ENCODE measurements at places on chromosomes 3 and 15.
A peak's percentile ranks its signal among the peaks of the same experiment; 100 is the strongest.

- no peak for DNase-seq
Measured at GRCh38 chr15:26294059-26294689, 431.0 kb upstream of the ATP10A start.

GRCh38 chr3:18557216-18557615 is 132.1 kb upstream of the SATB1 start:
- DNase-seq: no peak

DNA sequence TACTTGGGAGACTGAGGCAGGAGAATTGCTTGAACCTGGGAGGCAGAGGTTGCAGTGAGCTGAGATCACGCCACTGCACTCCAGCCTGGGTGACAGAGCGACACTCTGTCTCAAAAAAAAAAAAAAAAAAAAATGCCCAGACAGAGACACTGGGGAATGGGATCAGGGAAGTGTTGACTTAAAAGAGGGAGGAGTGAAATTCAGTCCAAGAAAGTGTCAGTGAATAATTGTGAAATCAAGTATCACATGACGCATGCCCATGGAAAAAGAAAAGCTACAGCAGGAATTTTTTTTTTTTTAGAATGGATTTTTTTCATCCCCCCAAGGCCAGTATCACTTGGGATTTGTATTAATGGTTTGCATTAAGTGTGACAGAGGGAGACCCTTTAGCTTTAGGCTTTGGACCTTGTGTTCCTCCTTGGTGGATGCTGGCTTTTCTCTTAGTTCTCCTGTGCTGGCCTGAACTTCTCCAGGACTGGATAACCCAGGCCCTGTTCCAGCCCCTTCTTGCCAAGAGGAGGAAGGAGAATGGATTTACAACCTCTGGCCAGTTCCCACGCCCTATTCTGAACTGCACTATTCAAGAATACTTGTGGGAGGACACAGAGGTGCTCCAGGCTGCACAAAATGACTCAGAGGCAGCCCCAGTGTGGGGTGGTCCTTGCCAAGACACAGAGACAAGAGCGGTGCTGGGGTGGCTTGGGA is 36.7 kb upstream of the ZNF774 start:
- DNase-seq: no peak

GRCh38 chr15:81910355-81911021 is 135.3 kb downstream of the MEX3B start:
- DNase-seq: no peak

DNA sequence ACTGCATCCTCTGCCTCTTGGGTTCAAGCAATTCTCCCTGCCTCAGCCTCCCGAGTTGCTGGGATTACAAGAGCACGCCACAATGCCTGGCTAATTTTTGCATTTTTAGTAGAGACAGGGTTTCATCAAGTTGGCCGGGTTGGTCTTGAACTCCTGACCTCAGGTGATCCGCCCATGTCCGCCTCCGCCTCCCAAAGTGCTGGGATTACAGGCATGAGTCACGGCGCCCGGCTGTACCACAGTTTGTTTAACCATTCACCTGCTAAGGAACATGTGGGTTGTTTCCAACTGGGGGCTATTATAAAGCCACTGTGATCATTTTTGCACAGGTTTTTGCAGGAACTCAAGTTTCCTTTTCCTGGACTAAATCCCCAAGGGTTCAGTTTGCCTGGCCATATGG is 123.2 kb upstream of the RAP2B start:
- DNase-seq: no peak

DNA sequence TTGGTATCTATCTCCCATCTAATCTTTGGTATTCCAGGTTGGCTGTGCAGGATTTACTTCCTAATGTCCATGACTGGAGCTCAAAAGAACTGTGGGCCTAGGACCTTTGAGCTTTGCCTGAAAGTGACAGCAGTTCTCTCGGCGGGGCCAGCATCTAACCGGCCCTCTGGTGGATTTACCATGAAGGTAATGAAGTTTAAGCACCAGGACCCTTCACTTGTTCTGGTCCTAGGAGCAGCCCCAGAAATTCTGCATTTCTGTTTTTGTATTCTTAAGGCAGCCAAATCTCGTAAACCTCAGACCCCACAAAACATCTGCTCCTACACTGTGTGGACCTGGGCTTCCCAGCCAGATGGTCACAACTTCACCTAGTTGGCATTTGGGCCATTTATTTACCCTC is 13.0 kb downstream of the CALML4 start:
- DNase-seq: no peak

DNA sequence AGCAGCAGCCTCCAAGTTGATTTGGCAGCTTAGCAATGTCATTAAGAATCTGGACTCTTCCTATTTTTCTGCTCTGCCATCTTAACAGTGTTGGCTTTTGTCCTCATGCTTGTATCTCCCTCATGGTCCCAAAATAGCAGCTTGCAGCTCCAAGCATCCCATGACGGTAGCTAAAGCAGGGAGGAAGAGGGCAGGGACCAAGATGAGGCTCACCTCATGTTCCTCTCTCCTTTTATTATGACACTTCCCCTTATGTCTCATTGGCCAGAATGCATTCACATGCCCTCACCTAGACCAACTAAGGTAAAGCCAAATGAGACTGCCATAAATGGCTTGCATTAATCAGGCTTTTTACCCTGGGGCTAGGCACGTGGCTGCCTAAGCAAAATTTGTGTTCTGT is 382.4 kb downstream of the SHQ1 start:
- DNase-seq: no peak

GRCh38 chr3:116226266-116226665 is 219.0 kb downstream of the LSAMP start:
- no peak for DNase-seq

GRCh38 chr3:37324850-37325321 is 150.5 kb upstream of the LRRFIP2 start:
- DNase-seq: no peak

DNA sequence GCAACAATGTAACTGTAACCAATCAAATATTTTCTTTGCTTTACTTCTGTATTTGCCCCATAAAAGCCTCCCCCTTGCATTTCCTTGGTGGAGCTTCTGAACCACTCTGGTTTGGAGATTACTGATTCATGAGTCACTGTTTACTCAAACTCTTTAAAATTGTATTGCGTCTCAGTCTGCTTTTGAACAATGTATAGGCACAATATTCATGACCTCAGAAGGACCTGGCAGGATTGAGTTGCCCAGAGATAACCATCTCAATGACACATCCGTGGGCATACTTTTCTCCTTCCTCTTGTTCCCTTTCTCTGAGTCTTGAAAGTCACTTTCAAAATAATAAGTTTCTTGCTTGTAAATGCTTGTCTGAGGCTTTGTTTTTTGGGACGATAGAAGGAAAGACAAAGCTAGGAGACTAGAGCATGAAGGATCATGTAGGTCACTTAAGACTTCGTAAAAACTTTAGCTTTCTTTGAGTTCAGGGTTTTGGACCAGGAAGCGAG is 57.1 kb upstream of the POU1F1 start:
- DNase-seq: no peak

DNA sequence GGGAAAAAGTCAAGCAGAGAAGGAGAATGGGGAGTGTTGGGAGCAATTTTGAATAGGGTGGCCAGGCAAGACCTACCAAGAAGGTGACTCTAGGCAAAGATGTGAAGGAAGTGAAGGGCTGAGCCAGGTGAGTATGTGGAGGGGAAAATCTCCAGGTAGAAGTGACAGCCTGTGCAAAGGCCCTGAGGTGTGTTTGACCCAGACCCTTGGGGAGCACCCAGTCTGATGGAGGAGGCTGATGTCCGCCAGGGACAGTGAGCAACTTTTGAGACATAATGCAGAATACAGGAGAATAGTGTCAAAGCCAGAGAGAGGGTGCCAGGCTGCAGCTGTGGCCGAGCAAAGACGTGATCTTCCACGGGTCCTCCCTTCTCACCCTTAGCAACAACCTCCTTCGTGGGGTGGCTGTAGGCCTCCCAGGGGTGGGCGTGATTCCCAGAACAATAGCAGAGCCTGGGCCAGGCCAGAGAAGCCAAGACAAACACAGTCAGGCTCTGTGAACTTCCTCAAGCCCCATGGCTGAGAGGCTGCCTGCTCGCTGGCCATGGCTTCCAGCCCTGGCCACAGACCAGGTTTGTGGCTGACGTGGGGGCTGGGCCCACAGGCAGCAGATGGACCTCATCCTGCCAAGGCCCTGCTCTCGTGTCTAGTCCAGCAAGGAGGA is 58.1 kb downstream of the SLC6A6 start:
- no peak for DNase-seq

DNA sequence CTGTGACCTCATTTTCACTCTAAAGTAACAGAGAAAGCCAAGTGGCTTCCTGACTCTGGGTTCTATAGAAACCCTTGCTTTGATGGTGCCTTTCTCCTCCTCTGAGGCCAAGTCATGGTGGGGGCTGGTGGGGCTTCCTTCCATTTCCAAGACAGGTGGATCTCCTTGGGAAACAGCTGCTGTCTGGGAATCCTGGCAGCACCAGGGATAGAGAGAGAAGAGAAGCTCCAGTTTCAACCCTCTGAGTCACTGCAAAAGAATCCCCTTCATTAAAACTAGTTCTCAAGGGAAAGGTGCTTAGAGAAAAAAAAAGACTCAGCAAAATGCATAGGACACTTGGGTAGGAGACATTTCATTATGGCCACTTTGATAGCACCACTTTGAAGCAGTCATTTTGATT is 614.4 kb downstream of the FHIT start:
- DNase-seq: no peak

DNA sequence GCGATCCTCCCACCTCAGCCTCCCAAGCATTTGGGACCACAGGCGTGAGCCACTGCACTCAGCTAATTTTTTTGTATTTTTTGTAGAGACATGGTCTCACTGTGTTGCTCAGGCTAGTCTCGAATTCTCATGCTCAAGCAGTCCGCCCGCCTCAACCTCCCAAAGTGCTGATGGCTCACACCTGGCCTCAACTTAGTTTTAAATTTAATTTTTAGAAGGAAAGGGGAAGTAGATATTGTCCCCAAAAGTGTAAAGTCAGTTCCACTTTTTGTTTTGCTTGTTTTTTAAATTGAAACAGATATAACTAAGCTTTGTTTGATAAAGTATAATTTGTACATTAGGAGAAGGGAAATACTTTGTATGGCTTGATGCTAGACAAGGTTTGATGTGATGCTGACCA is 31.3 kb upstream of the NFKBIZ start:
- peak; percentile 55 for DNase-seq

GRCh38 chr3:71310980-71311660 is 272.4 kb downstream of the FOXP1 start:
- no peak for DNase-seq

DNA sequence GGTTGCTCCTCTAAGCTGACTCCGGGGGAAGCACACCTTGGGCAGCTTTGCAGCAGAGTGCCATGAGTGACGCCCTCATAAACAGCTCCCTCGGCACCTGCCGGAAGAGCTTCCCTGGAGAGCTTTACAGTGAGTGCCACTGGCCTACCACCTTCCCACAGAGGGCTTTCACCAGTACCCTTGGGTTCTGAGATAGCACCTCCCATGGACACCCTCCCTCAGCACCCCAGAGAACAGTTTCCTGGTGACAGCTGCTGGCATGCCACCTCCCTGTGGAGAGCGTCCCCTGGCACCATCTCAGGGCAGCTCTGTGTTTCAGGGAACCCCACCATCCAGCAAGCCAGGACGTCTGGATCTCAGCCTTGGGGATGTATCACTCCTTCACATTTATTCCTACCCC is 49.1 kb downstream of the RUBCN start:
- no peak for DNase-seq

GRCh38 chr15:69402816-69403215 is 11.3 kb upstream of the KIF23 start:
- DNase-seq: no peak

DNA sequence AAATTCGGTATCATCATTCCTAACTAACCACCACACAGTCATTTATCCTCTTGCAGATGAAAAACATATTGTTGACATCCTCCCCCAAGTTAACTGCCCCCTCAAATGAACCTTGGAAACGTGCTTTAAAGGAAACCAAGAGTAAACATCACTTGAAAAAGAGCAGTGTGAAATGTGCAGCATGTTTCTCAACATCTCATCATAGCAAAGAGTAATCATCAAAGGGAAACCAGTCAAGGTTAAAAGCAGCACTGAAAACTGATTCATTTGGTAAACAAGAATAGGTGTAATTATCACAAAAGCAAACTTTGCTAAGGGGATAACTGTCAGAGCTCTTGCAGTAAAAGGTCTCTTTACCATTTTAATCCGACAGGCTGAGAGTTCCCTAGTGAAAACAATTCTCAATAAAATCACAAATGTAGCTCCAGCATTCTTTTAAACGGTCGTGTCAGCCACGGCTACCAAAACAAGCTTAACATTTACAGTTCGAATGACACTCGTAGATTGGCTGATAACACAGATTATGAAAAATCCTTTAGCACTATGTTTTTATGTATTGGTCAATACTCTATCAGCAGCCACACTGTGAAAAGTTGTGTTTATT is 461.0 kb downstream of the GBE1 start:
- no peak for DNase-seq

- no peak for DNase-seq
Measured at GRCh38 chr15:90015749-90016148, 14.6 kb downstream of the ZNF710 start.

- no peak for DNase-seq
Measured at GRCh38 chr3:72118628-72119027, 333.7 kb upstream of the PROK2 start.

GRCh38 chr15:74540761-74541493 is at the start of gene ARID3B:
TSS of gene ARID3B (plus strand) at chr15:74541220. CDS start at chr15:74543937, 2,717 bp downstream.
- peak; percentile 98 for DNase-seq

GRCh38 chr15:38843736-38844590 is 279.3 kb upstream of the RASGRP1 start:
- DNase-seq: no peak

DNA sequence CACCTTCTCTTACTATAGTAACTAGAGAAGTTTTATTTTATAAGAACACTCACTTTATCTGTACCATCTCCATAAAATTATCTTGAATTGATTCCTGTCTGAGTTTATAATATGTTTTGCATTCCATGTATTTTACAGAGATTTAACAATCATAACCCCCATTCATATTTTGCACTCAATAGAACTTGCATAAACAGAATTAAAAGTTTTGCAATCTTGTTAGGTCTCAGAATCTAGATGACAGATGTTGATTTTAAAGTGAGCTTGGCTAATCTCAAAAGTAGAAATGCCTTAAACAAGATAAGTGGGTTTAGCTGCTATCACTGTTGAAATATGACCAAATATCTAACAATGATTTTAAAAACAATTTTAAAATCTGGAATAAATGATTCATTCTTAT is 107.9 kb upstream of the EPHA6 start:
- no peak for DNase-seq

GRCh38 chr3:61983479-61983878 is 389.9 kb downstream of the FEZF2 start:
- DNase-seq: no peak

DNA sequence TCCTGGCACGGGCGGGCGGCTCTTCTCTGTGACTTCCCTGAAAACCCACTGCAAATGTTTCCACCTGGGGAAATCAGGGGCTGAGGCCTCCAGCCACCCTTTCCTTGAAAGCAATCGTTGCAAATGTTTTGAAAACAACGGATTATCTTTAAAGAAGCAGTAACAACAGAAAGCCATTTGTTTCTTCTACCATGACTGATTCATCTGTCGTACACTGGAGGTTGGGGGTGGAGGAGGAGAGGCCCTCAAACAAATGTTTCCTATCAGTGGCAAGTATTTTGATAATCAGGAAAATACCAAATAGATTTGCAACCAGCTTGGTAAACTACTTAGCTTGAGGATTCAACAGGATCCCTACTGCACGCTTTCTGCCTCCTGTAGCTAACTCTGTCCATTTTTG is 114.9 kb downstream of the PDZRN3 start:
- no peak for DNase-seq
